ENCODE measurements at places on chromosomes 7 and 10.

DNA sequence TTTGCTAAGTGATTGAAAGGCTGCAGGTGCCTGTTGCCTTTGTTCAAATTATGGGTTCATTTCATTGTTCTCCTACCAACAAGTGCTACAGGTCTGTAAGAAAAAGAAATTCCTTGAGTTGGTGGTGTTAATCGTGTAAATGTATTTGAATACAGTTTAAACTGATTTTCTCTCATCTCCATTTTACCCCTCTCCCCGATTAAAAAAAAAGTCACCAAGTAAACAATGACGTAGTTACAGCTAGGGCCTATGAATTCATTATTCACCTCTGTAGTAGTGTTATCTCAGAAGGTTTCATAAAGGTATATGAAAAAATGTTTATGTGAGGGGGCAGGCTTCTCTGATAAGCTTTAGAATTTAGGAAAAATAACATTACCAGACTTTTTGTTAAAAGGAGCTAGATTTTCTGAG lies 1.1 kb downstream of the REEP3 start:
- no peak for DNase-seq

GRCh38 chr7:117648203-117648866 lies 168.5 kb downstream of the CFTR start:
- DNase-seq = no peak

DNA sequence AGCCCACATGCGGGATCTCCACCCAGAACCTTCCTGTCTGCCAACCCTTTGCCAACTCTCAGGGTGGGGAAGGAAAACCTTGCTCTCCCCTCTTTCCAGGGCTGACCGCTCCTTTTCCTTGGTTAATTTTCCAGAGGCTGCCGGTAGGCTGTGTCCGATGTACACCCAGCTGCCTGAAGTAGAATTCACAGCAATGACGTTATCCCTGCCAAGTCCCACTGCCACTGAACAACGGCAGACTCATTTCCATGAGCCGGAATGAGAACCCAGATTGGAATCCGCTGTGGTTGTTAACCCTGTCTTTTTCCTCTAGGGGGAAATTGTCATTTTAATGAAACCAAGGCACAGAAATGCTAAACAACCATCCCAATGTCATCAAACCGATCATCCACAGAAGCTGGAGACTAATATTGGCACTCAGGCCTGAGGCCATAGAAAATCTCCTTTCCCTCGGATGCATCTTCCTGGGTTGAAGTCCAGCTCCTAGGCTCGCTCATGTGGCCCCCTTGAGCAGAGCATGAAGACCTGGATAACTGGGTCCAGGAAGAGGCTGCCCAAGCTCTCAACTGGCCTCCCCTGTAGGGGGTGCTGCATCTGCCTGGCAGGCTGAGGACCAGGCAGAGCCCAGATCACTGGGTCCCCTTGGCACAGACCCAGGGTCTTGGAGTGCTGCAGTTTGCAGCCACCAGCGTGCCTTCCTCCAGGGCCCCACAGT lies 30.4 kb downstream of the KLRG2 start:
- no peak for DNase-seq

- DNase-seq = no peak
Observed at GRCh38 chr10:37222046-37222445, 96.6 kb downstream of the ANKRD30A start.

GRCh38 chr7:32583791-32584190 lies 88.5 kb downstream of the AVL9 start:
- no peak for DNase-seq

DNA sequence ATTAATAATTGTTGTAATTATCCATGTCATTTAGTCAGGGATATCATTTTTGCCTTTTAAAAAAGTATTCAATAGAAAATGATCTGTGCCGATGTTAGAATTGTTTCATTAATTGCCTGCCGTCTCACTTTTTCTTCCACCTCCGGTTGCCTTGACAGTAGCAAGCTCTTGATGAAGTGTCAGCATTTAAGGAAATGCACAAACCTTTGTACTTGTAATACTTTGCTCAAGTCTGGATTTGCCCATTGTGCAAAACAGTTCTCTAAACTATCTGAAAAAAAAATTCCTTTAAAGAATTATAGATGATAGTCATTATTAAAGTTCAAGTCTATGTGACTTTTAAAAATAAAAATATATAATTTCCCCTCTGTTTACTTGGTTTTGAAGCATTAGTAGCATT lies 619.7 kb downstream of the GATA3 start:
- no peak for DNase-seq

DNA sequence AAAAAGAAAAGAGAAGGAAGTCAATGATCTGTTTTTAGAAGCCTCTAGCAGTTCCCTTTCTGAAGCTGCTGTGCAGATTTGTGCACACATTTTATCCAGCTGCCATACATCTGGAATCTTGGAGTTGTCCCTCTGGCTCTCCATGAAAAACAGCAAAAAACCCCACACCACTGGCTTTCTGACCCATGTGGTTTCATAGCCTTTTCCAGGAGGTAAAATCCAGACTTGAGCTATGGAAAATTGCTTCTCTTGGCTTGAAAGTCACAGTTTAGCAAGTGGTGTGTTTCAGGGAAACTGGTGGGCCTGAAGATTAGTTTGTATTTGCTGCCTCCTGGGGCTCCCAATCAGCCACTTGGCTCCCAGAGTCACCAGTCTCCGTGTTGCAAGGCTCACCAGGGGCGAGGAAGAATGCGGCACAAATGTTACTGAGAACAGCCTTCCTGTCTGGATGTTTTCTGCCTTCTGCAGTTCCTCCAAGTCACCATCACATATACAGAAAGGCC lies 50.1 kb upstream of the ADRB1 start:
- no peak for DNase-seq

DNA sequence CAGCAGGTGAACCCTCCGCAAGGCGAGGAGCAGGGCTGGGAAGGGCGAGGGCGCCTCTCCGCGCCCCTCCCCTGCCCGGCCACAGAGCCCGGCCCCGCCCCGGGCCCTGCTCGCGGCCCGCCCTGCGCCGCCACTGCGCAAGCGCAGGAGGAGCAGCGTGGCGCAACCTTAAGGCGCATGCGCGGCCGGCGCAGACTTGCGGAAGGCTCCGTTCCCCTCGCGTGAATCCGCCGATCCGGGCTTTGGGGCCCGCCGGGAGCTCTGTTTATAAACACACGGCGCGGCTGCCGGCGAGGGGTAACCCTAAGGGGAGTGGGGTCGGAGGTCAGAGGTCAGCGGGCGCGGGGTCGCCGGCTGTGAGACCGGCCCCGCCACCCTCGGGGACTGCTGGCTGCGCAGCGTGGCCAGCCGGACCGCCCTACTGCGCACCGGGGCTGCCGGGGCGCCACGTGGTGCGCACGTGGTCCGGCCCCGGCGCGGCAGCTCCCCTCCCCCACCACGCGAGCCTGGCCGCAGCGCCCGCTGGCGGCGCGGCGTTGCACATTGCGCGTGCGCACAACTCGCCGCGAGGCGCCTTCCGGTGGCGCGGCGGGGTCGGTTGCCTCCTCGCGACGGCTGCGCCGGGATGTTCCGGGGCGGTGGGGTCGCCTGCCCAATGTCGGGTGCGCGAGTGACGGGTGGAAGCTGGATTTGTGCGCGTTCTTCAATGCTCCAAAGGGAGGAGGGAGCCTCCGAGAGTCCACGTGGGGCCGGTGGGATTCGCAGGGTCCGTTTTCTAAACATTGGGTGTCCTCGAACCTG lies 40.2 kb upstream of the FOXK1 start:
- DNase-seq = peak; percentile 80

DNA sequence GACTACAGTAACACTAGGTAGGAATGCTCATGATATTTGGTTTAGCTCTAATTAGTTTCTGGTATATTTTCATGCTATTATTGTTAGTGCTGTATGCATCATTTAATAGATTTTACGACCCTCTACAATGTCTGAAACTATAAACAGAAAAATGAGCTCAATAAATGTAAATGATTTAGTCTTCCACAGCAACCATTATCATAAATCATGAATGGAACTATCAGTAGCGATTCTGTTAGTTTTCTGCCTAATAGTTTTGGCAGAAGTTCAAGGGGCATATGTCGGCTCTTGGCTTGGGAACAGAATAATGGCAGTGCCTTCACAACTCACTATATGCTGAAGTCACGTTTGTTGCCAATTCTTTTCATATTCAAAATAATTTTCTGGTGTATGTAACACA lies 494.8 kb downstream of the PARD3 start:
- no peak for DNase-seq

- no peak for DNase-seq
Observed at GRCh38 chr7:96182424-96183158, 139.3 kb downstream of the SLC25A13 start.

DNA sequence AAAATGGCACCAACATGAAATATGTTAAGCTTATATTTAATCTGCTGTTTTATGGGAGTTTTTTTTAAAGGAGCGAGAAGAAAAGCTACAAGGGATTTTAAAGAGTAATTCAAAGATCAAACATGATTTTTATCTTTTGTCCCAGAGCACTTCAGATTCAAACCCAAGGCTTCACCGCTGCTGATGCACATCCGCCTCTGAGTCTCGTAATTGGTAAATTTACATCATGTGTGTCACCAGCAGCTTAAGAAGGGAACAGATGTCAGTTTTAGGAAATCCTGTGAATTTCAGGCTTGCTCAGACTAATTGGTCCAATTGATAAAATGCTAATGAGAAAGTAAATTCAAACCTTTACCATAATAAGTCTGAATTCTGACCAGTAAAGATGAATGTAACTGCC lies 406.3 kb downstream of the GFRA1 start:
- no peak for DNase-seq

DNA sequence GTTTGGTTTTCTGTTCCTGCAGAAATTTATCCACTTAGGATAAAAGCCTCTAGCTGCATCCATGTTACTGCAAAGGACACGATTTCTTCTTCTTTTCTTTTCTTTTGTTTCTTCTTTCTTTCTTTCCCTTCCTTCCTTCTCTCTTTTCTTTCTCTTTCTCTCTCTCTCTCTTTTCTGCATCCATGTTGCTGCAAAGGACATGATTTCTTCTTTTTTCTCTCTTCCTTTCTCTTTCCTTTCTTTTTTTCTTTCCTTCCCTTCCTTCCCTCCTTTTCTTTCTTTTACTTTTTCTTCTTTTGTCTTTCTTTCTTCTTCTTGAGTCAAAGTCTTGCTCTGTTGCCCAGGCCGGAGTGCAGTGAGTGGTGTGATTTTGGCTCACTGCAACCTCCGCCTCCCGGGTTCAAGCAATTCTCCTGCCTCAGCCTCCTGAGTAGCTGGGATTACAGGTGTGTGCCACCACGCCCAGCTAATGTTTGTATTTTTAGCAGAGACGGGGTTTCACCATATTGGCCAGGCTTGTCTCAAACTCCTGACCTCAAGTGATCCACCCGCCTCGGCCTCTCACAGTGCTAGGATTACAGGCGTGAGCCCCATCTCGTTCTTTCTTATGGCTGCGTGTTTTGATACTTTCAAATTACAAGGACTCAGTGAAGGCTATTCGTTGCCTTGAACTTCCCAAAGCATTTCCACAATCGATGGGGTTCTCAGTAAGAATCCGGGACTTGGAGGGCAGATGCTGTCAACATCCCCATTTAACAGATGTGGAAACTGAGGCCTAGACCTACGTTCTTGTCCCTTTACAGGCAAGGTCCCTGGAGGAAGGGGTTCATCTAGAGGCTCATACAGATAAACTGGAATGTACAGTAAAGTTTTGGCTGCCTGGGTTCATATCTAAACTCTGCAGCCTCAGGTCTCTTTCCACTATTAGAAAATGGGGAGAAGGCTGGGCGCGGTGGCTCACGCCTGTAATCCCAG lies 1.9 kb upstream of the GNB2 start:
- DNase-seq = no peak

DNA sequence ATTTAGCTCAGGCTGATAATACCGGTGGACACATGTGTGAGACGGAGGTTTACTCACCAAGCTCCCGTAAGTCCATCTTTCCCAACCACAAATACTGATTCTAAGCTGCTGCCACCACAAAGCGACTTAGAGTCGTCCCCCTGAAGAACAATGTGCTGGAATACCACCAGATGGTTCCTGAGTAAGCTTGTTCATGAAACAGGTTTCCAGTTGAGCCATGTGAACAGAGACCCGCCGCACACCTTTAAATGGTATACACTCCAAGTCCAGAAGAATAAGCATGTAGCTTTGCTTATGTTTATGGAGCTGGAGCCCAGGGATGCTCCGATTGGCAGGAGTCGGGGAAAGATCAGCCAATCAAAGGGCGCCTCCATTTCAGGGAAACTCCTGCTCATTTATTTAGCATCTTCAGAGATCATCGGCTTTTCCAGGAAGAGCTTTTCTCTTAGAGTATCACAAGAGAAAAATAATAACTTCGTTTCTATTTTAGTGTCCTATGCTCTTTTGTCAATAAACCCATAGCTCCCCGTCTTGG lies 261.6 kb upstream of the AOAH start:
- no peak for DNase-seq

DNA sequence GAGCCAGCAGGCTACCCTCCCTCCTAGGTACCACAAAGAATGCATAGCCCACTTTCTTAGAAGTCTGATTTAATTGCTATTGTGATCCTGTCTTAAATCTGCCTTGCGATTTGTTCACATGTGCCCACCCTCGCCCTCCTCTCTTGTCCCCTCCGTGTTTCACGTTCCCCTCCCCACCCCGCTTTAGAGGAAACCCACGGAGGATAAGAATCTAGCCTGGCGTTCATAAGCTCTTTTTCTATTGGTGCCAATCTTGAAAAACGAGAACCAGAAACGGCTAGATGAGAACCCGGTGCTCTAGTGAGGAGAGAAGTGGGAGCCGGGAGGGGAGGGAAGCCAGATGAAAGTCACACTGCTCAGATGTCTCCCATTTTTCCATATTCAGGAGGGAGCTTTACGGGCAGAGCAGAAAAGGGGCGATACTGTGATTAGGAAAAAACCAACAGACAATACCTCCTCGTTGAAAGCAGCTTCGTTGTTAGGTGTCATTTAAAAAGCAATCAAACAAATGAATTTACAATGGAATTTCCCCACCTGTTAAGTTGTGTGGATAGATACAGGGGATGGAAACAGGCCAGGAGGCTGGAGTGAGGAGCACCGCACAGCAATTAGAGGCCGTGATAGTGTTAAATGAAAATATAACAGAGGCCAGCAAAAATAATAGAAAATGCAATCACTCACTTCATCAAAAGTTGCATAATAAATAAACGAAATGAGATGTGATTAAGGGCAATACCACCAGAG lies 272.1 kb downstream of the GATA3 start:
- no peak for DNase-seq

DNA sequence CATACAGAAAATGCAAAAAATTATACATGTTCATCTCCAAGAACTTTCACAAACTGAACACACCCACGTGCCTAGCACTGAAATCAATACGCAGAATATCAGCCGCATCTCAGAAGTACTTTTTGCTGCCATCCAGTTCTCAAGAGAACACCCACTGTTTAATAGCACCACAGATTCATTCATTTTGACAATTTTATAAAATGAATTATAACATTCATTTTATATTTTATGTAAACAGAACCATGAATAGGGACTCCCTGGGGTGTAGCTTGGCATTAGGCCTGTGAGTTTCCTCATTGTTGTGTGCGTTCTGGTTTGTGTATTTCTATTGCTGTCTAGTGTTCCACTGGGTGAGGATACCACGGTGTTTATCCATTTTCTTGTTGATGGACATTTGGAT lies 77.3 kb upstream of the PIP4K2A start:
- DNase-seq = no peak

- no peak for DNase-seq
Observed at GRCh38 chr7:131959106-131959812, 402.8 kb upstream of the PODXL start.

All from foreskin melanocyte (primary cell).